GM04504 (cell line): ENCODE measurements at places on chromosomes 12 and 14.

DNA sequence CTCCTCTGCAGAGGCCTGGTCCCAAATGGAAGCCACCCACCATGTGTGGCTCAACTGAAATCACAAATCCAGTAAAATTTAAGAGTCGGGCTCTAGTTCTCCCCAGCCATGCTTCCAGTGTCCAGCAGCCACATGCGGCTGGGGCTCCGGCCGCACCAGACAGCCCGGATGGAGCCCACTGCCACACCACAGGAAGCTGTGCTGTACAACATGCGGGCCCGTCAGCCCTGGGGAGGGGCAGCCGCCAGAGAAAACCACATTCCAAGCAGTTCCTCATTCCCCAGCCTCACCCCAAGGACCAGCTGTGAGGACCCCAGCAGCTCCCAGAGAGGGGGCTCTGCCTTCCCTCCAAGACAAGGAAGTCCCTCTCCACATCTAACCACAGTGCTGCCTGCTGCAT is 135.0 kb downstream of the NCOR2 start:
- DNase-seq = no peak

- DNase-seq = no peak
Measured at GRCh38 chr12:56838621-56839488, 75.7 kb downstream of the HSD17B6 start.

DNA sequence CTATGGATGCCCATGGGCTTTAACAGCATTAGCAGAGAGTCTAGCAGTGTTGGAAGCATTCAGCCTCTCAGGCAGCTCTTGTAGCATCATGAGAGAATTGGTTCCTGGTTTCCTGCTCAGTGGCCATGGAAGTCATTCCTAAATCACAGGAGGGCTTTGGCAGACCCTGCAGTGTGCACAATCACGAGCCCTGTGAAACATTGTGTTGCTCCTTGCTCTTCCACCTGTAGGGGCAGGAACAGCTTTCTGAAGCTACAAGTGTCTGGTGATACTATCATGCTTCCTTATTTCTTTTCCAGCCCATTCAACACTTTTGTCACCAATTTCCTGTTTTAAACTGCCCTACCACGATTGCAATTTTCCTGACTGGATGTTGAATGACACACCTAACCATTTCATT is 402.2 kb upstream of the USP15 start:
- no peak for DNase-seq

GRCh38 chr12:32486158-32486557 is 86.8 kb downstream of the FGD4 start:
- DNase-seq = no peak

DNA sequence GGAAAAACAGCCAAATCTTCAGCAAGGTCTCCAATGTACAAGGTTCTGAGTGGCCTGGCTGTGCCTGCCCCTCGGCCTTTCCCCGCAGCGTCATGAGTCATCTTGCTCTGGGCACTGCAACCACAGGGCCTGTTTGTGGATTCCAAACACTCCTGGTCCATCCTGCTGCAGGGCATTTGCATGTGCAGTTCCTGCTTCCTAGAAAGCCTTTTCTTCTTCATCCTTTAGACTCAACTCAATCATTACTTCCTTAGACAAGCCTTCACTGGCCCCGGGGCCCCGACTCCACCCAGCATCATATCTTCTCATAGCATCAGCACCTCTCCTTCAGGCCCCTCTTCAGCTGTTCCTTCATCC is 101.8 kb upstream of the EGLN3 start:
- DNase-seq = no peak

- no peak for DNase-seq
Measured at GRCh38 chr12:26853303-26854030, 20.5 kb upstream of the ITPR2 start.

DNA sequence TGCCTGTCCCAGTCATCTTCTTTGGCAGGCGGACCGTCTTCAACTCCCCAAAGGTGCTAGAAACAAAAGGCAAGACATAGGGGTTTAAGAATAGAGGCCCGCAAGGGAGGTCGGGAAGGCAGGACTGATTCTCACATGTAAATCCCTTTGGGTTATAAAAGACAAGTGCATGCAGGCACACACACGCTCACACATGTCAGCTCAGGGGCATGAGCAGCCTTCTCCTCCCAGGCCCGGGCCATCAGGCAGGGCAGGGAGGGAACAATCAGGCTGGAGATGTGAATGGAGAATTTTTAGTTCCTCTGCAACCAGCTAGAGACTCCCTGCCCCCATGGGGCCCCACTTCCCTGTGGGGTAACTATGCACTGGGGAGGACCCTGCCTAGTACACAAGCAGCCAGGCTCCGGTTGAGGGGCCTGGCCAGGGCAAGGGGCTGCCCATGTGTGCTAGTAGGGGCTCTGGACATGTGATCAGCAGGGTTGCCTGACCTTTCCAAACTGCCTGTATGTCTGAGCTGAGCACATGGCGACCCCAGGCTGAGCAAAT is 107.2 kb downstream of the RBM19 start:
- DNase-seq = no peak

DNA sequence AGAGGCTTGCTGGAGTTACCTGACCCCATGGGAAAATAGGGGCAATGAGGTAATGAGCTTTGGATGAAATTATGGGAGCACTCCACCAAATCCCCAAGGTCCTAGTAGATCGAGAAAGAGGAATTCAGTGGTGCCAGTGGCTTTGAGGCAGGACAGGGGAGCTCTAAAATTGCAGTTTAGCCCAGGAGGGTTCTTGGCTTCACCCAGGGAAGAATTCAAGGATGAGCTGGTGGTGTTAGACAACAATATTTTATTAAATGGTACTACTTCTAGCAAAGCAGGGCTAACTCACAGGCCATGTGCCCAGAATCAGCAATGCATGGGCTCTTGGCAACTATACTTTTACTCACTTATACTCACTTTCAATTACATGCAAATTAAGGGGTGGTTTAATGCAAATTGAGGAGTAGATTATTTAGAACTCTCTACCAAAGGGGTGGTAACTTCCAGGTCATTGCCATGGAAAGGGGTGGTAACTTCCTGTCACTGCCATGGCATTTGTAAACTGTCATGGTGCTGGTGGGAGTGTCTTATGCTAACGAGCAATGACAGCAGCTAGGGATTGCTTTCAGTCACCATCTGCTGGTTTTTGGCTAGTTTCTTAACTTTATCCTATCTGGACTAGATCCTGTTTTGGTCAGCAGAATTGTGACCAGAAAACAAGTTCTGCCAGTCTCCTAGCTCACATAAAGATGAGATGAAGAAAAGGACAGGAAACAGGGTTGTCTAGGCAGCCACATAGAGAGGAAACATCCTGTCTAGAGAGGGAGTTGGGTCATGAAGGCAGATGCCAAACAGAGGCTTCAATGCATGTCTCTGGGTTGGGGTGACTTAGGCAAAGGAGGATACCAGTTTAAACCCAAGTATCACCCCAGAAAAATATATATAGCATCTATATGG is 64.7 kb downstream of the ZNF641 start:
- DNase-seq = no peak

GRCh38 chr14:64196814-64197411 is 97.3 kb downstream of the ESR2 start:
- DNase-seq = peak; percentile 13

- no peak for DNase-seq
Measured at GRCh38 chr14:31292937-31293616, 85.5 kb upstream of the HECTD1 start.

DNA sequence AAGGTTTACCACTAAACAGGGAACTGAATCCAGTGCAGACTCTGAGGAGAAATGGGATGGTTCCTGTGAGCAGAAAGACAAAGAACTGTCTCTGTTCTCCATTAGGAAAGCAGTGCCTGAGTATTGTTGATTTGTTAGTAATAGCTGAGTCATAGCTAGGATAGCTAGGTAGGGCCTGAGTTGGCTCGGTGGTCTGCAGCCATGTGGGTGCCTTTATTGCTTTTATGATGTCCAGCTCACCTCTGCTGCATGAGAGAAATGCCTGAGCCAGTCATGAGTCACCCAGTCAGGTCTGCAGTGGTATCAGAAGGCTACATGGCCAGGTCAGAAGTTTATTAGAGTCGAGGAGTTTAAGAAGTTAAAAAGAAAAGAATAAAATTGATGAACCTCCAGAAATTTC is 24.2 kb downstream of the TRHDE start:
- no peak for DNase-seq
